ENCODE measurements at places on chromosomes 16 and 17.

GRCh38 chr16:51710186-51710585 lies 559.1 kb upstream of the SALL1 start:
- DNase-seq = no peak

GRCh38 chr16:53775821-53776431 lies 72.0 kb downstream of the FTO start:
- DNase-seq = peak; percentile 95

DNA sequence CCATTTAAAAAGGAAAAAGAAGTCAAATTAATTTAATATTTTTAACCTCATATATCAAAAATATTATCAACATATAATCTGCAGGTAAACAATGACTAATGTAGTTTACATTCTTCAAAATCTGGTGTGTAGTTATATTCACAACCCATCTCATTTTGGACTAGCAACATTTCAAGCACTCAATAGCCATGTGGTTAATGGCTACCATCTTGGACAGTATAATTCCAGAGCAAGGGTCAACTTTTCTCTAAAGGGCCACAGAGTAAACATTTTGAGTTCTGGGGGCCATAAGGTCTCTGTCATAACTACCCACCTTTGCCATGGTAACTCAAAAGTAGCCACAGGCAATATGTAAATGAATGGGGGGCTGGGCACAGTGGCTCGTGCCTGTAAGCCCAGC lies 153.9 kb downstream of the PARN start:
- DNase-seq = no peak

DNA sequence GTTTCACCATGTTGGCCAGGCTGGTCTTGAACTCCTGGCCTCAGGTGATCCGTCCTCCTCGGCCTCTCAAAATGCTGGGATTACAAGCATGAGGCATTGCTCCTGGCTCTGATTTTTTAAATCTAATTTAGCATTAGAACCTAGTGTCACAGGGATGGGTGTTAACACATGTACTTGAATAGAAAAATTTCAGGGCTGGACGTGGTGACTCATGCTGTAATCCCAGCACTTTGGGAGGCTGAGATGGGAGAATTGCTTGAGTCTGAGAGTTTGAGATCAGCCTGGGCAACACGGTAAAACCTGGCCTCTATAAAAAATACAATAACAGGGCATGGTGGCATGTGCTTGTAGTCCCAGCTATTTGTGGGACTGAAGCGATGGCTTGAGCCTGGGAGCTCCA lies 6.0 kb upstream of the RNF135 start:
- peak; percentile 34 for DNase-seq

GRCh38 chr17:42200706-42201457 lies 6.6 kb upstream of the GHDC start:
- no peak for DNase-seq

DNA sequence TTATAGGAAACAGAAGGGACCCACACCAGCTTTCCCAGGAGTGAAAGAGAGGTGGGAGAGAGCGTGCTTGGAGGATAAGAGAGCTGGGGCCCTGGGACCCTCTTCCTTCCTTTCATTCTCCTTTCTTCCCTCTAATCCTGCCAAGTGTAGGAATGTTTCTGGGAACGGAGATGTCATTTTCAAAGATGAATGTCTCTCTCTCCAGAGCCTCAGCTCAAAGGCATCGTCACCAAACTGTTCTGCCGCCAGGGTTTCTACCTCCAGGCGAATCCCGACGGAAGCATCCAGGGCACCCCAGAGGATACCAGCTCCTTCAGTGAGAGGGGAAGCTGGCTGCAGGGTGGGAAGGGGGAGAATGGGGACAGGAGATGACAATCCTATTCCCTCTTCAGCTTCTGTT lies 2.0 kb downstream of the FGF11 start:
- DNase-seq = no peak

- peak; percentile 82 for DNase-seq
These were observed 133.7 kb downstream of the RAB11FIP4 start for GRCh38 chr17:31524926-31525800.

DNA sequence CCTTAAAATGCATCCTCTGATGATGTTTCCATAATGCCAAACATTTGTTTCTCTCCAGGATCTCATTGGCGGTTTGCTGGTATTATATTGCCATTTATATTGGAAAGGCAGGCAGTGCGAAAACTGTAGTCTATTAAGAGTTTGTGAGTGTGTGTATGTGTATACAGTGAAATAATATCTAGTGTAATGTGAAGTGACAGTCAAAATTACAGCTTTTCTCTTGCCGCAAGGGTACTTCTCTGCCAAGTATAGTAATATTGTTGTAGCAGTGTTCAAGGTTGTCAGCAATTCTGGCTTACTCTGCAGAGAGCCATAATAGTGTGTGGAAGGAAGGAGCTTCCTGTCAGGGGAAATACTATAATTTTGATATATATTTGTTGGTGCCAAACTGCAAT lies 178.6 kb downstream of the WWOX start:
- no peak for DNase-seq

- DNase-seq = no peak
These were observed 162.3 kb downstream of the UTP18 start for GRCh38 chr17:51422634-51423033.

DNA sequence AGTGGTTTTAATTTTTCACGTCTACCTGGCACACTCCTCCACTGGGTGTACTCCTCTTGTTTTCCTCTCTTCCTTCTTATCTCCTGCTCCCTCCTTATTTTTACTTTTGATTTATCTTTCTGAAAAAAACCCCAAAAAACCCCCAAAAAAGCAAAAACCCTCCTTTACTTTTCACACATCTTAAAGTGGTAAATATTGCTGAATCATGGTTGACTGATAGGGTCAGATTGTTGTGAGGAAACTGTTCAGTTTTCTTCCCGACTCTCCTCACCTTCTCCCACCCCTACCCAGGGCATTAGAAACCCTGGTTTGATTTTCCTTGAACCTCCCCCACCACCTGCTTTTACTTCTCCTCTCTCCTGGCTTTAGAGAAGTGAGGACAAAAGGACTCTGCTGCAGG lies 25.4 kb downstream of the ARHGAP44 start:
- DNase-seq = no peak

DNA sequence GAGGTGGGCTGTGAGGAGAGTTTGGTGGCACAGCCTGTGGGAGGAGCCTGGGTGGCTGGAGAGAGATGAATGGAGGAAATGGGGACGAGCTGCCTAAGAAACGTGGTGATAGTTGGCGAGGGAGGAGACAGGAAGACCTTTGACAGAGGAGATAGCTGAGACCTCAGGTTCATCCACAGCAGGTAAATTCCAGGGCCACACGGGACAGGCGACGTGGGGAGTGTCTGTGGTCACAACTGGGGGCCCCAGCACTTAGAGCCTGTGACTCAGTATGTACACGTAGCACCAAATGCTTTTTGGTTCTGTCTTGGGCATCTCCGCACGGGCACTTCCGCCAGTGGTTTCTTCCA lies 7.7 kb downstream of the MINK1 start:
- no peak for DNase-seq

DNA sequence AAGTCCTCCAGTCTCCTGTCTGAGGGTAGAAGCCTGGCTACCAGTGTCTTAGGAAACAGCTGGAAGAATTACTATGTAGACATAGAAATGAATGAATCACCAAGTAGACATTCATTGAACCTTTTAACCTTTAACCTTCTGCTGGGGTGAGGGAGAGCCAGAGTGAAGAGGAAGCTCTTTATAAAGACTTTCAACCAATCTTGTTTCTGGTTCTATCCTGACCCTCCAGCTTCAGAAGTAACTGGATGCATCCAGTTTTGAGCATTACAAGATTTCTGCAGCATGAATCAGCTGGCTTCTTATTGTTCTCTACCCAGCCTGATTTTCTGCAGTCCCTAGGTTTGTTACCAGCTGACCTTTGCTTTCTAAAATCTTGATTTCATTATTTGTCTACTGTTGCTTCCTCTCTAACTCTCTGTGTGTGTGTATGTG lies 8.5 kb downstream of the TEKT1 start:
- DNase-seq = peak; percentile 40

- DNase-seq = no peak
These were observed 22.6 kb downstream of the SMPD3 start for GRCh38 chr16:68425498-68426346.

DNA sequence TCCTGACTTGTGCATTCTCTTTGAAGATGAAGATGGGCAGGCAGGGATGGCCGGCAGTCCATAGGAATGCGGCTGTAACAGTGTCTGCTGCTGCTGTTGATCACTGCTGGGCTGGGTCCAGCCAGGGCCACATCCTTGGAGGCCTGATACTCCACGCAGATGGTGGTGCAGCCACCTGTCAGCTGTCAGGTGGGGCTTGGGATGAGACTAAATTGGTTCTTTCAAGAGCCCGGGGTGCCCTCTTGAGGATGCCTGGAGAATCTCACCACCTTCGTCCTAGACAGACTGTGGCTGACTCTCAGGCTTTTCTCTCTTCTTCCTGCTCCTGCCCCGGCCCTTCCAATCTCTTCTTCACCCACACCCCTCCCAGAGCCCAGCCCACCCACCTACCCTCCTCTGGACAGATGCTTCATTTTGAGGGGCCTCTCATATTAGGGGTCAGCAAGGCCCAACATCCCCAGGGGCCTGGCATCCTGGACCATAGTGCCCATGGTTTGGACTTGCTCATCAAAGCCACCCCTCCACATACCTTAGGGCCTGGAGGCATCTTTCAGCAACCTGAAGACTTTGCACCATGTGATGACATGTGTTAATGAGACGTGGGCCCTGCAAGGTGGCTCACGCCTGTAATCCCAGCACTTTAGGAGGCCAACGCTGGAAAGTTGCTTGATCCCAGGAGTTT lies 19.1 kb downstream of the OSBPL7 start:
- DNase-seq = no peak

GRCh38 chr16:66933776-66934137 lies 445 bp downstream of the CIAO2B start:
- no peak for DNase-seq

DNA sequence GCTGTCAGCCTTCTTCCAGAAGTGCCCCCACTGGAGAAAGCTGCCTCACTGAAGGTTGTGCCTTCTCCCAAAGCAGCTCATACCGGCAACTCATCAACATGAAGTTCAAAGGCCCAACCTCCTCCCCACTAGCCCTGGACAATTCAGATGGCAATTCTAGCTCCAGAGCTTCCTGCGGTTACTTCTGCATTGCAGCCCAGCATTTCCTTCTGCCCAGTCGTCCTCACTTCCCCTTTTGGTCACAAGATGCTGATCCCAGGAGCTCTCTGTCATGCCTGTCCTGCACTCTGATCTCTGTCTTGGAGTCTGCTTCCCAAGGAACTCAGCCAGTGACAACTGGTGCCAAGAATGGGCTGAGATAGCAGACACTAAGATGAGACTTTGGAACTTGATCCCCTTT lies 178.2 kb upstream of the SOX9 start:
- no peak for DNase-seq

- DNase-seq = no peak
These were observed 61.4 kb downstream of the AMFR start for GRCh38 chr16:56363781-56364565.

- DNase-seq = peak; percentile 46
These were observed 3.8 kb downstream of the ARHGDIA start for GRCh38 chr17:81867170-81867990.

DNA sequence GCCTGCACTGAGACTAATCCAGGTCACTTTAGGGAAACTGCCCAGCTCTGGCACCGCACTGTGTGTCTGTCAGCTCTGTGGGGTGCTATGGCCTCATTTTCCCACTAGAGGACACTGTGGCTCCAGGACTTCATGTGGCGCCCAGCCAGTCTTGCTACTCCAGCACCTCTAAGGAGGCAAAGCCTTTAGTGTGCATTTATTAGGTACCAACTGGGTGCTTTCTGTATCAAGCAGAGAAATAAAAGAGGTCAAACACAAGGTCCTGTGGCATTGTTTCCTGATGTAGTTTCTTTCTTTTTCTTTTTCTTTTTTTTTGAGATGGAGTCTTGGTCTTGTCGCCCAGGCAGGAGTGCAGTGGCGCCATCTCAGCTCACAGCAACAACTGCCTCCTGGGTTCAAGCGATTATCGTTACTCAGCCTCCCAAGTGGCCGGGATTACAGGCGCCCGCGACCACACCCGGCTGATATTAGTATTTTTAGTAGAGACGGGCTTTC lies 12.5 kb upstream of the RHBDL3 start:
- DNase-seq = peak; percentile 36

- no peak for DNase-seq
These were observed 65.1 kb downstream of the GP2 start for GRCh38 chr16:20262248-20262647.

DNA sequence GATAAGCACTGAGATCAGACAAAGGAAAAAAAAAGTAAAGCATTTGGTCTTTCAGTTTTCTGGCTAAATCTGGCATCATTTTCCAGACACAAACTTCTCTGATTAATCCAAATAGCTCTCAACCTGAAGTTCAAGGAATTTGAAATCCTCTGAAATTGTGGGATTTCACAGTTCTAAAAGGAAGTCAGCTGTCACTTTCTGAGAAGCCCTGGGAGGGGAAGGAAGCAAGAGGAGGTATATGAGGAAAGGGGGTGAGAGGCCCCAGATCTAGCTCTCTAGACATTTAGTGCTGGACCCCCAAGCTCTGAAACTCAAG lies 17.5 kb upstream of the HOXB9 start:
- no peak for DNase-seq

DNA sequence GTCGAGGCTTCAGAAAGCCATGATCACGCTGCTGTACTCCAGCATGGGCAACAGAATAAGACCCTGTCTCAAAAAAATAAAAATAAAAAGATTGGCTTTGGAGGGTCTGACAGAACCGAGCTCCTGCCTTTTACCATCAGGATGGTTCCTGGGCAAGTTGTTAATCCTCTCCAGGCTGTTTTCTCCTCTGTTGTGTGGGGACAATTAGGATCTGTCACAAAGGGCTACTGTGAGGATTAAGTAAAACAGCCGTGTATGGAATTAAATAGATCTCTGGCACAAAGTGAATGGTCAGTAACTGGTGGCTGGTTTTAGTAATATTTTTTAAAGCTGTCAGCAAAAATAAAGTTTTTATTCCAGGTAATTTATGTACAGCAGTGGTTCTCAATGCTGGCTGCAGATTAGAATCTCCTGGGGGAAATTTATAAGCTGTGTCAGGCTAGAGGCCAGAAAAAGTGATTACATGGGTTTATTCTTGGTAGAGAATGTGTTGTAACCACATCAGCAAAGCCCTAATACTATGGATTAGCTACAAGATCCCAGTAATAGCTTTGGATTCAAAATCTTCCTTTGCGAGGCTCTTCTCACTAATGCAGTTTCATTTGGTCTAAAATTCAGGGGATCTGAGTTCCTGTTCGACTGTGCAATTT lies 47.2 kb downstream of the GPRC5B start:
- no peak for DNase-seq

DNA sequence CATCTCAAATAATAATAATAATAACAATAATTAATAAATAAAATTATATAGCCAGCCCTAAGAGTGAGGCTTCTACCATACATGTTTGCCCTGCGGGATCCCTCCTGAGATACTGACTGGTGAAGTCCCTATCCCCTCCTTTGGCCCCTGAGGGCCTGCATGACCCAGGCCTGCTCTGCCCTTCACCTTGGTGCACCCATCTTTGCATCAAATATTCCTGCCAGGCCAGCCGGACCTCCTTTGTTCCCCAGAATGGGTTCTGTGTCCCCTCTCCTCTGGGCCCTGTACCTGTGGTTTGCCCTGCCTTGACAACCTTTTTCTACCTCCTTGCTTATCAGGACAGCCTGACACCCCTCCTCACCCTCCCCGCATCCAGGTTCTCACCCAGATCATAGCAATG lies 2.0 kb upstream of the RNF112 start:
- DNase-seq = no peak

Data from NCI-H226 (cell line).